ENCODE measurements at places on chromosomes 12 and 14.

DNA sequence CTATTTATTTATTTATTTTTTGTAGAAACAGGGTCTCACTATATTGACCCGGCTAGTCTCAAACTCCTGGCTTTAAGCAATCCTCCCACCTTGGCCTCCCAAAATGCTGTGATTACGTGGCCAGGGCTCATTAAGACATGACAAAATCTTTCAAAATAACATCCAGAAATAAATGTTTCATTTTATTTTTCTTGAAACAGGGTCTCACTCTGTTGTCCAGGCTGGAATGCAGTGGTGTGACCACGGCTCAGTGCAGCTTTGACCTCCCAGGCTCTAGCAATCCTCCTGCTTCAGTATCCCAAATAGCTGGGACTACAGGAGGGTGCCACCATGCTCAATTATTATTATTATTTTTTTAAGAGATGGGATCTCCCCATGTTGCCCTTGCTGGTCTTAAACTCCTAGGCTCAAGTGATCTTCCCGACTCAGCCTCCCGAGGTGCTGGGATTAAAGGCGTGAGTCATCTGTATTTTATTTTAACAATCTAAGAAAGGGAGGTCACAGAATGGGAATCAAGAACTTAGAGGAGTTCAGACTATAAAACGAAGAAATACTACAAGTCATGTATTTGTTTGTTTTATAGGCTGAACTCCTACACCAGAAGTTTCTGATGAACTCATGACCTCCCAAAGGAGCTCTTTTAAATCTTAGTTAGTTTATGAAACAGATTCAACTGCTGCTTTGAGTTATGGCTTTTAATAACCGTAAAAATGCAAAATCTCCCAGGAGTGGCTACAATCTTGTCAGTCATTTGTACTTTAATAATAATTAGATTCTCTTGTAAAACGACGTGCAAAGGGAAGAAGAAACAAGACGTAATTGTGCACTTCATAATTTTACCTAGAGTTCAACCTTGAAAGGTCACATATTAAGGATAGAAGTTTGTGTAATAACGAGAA, 2.1 kb upstream of the TMEM263 start:
- no peak for DNase-seq

DNA sequence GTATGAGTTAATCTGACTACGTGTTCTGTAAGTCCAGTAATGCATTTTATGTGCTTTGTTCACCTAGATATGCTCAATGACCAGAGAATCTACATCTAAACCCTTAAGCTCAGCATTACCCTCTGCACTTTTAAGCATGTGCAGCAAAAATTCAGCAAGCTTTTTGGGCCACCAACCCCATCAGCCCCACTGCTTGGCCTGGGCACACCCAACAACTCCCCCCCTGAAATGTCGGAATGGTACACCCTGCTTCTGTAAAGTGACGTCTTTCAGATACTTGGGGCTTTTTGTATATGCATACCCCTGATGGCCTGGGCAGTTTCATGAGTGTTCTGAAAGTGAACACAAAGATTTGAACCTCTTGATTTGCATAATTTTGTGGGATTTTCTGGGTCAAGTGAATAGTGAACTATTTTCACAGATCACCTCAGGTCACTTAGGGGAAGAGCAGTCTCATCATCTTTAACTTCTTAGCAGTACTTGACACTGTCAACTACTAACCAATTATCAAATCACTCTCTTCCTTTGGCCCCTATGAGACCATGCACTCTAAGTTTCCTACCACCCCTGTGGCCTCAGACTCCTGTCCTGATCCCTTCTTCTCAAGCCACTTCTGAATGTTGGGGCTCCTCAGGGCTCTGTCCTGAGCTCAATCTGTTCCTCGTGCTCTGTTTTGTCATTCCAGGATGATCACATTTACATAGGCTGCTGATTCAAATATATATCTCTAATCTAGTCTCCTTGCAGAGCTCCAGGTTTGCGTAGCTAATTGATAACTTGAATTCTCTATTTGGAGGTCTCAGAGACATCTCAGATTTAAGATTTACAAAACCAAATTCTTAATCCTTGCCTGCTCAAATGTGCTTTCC, 36.3 kb upstream of the PPM1A start:
- DNase-seq: no peak

DNA sequence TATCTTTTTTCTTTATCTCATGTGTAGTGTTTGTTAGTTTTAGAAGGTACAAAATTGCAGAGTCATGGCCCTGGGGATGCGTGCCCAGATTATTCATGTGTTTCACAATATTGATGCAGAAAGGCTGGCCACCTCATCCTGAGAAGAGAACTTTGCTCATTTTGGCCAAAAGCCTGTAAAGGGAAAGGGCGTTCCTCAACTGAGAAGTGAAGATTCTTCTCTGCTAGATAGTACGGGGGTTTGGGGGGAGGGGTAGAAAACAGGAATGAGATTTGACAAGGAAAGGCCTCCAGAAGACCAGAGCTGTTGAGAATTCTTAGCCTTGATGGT, 1.7 kb downstream of the MGST1 start:
- peak; percentile 53 for DNase-seq

- DNase-seq: no peak
Observed at GRCh38 chr14:22577334-22577908, 11.6 kb downstream of the DAD1 start.

- no peak for DNase-seq
Observed at GRCh38 chr14:58677996-58678395, 40.2 kb downstream of the DACT1 start.

DNA sequence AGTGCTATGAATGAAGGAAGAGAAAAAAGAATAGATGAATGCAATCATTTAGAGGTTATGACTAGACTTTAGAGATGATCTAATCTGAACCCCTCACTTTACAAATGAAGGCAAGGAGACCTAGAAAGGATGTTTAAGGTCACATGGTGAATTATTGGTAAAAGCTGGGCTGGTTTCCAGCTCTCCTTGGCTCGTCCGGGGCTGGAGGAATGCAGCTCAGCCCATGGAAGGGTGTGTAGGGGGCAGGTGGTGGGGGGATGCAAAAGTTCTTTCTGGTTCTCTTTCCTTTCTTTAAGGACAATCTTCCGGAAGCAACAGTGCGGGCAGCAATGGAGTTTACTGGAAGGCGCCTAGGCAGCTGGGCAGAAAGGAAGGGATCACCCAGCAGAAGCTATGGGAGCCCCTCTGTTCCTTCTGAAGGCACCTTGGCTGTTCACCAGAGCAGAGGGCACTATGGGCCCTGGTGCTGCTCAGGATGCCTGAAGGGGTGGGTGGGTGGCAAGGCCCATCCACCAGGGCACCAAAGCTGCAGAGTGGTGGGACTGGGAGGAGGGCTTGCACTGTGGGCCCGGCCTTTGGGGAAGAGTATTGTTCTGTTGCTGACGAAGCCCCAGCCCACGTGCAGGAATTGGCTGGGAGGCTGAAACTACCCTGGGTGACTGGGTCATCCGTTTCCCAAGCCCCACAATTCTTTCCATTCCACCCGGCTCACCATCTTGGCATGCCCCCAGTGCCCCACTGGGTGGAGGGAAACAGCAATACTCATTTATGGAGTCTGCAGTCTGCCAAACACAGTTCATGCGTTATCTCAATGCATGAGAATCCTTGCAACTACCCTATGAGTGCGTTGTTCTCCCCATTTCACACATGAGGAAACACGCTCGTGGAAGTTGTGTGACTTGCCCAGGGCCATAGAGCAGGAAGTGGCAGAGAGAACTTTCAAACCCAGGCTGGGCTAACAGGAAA, 78.2 kb downstream of the IRF2BPL start:
- DNase-seq: no peak

- no peak for DNase-seq
Observed at GRCh38 chr12:83538361-83538965, 851.8 kb downstream of the TMTC2 start.

DNA sequence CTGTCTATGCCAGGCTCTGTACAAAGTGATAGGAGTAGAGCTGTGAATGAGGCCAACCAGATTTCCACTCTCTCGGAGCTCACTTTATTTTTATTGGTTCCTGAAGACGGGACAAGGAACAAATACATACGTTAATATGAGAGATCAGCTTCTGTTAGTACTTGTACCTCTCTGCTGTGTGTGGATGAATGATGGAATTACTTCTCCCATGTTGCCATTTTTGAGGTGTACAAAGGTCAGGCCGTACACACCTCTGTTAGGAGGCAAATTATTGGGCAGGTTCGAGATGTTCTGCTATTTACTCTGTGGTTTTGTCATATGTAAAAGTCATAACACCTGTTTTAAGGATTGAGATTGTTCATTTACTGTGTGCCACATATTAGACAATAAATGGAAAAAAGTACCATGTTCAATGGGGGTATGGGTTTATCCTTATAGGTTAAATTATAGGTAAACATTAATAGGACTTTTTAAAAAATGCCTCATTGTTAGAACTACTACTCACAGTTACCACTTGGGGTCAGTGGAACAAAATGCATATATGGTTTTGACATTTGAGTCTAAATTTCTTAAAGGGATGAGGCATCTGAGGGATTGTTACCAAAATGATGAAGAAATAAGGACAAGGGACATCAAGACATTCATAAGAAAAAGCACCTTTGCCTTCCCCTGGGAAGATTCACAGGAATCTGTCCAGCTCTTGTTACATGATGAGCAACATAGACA, 26.9 kb downstream of the WBP11 start:
- peak; percentile 33 for DNase-seq

- DNase-seq: no peak
Observed at GRCh38 chr14:27427796-27428195, 830.0 kb upstream of the NOVA1 start.

- DNase-seq: no peak
Observed at GRCh38 chr12:27583981-27584380, 60.0 kb downstream of the PPFIBP1 start.

GRCh38 chr12:101703487-101703886, 6.0 kb downstream of the CHPT1 start:
- DNase-seq: no peak

DNA sequence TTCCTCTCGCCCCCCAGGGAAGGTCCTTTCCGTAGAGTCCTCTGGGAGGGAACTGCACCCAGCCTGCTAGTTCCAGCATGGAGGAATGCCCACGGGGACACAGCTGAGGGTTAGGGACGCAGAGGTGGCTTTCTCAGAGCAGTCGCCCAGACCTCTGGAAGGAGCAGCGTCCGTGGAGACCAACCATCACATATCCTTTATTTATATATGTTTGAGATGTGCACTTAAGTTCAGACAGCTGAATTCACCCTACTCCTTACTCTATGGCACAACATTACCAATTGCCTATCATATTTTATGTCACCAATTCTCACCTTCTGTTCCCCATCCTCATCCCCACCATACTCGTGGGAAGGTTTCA, 305.6 kb upstream of the DIO3 start:
- DNase-seq: no peak

GRCh38 chr12:111035578-111036301, 115.4 kb upstream of the MYL2 start:
- DNase-seq: no peak

DNA sequence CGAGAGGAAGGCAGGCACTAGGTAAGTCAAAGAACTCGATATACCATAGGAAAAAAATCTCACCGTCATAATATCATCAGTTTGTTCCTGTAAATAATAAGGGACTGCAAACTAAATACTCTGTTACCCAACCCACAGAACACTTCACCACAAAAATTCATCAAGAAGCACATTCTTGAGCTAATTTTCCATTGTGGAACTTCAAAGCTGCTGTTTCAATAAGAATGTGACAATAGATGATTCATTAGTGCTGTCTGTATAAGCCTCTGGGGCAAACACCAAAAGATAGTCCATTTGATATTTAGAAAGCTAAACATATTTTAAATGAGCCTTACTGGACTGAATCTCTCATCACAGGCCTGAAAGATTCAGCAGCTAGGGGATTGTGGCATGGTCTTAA, 219.4 kb downstream of the KSR2 start:
- DNase-seq: no peak

- no peak for DNase-seq
Observed at GRCh38 chr12:51357374-51358047, 11.0 kb upstream of the CELA1 start.

DNA sequence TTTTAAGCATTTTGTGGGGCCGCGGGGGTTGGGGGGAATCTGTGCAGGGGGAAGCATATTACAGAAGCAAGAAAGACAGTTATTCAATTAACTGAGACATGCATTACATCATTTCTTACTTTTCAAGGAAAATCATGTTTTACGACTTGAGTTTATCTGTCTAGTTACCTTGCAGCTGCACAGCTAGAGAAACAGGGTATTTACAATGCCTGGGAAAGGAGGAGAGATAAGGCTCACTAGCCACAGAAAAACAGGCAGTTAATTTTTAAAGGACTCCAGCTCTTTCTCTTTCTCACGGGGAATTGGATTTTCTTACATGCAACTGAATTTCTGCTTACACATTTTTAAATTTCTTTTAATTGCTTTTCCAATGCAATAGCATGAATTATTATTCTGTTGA, 22.2 kb downstream of the FCF1 start:
- no peak for DNase-seq

DNA sequence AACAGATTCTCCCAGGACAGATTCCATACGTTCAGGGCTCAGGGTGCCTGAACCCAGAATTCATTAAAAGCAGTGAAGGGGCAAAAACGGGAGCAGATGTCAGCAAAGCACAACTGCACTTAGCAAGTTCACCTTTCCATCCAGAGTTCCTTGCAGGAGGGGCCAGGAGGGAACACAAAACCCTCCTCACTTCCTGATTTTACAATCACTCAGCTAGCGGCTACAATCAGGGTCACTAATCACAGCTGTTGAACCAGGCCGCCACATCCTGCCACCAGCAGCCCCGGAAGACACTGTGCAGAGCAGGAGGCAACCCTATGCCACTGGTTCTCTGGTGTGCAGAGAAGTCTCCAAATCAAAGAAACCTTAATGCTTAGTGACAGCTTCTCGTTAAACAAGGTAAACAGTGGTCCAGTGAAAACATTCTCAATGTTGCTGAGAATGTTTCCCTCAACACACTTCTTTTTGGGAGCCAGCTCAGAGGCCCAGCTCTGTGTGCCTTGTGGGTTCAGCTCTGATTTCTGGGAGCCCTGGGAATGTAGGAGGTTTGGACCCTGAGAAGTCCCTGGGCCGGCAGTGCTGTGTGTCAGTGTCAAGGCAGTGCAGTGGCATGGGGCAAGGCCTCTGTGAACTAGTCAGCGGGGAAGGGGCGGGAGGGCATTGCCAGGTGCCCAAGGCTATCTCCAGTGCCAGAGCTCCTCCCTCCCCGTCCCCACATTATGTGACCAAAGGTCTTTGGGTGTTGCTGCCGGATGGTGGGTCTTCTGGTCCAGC, 54.5 kb downstream of the VCPKMT start:
- no peak for DNase-seq

GRCh38 chr12:124848621-124849380, 14.9 kb downstream of the SCARB1 start:
- DNase-seq: no peak

GRCh38 chr14:95216008-95216407, 58.7 kb upstream of the DICER1 start:
- DNase-seq: no peak

DNA sequence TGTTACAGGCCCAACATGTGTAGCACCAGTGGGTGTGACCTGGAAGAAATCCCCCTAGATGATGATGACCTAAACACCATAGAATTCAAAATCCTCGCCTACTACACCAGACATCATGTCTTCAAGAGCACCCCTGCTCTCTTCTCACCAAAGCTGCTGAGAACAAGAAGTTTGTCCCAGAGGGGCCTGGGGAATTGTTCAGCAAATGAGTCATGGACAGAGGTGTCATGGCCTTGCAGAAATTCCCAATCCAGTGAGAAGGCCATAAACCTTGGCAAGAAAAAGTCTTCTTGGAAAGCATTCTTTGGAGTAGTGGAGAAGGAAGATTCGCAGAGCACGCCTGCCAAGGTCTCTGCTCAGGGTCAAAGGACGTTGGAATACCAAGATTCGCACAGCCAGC, 8.6 kb downstream of the BCL2L14 start:
- DNase-seq: no peak
